ENCODE measurements at places on chromosomes 12 and 14.

DNA sequence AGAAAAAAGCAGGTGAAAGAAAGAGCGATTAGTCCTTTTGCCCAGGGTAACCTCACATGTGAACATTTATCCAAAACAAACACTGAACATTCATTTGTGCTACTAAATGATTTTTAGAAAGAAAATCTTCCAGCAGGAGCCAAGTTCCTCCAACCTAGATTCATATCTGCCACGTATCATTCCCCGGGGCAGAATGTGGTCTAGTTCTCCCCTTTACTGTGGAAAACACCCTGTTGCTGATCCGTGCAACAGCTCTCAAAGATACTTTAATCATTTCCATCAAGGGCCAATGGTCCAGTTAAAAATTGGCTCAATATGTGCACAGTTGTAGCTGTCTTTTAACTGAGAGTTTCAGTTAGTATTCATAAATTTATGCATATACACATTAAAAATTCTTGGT, 479.1 kb downstream of the ATP23 start:
- no peak for DNase-seq

GRCh38 chr12:63319386-63319785, 168.4 kb upstream of the AVPR1A start:
- DNase-seq = no peak

DNA sequence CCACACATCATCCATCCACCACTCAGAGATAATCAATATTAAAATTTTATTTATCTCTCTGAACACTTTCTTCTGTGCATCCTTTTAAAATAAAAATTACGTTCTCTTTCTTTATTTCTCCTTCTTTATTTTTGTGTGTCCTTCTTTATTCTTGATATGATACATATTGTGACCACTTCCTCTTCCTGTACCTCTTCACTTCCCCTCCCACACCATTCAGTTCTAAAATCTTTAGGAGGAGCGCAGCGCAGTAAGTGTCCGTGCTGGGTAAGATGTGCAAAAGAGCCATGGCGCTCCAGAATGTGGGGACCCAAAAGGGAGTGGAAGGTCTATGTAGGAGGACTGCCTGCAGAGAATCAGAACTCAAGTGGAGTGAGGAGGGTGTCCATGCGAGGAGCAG, 256.7 kb downstream of the ITPR2 start:
- no peak for DNase-seq

DNA sequence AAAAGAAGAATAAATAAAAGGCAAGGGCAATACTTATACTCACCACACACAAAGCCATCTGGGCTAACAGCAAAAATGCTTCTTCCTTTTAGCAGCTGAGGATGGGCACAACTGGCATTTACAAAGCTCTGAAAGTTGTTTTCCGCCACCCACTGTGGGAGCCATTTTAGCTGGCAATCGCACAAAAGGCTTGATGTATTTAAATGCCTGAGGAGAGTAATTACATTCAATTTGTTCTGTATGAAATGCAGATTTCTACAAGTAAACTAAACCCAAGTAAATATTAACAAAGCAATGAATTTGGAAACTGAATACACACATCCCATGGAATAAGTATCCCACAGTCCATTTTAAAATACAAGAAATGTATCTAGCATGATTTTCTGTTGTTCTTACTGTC, 37.5 kb downstream of the LRIG3 start:
- DNase-seq = no peak

GRCh38 chr12:113039911-113040445, 16.6 kb upstream of the DTX1 start:
- DNase-seq = no peak

- no peak for DNase-seq
Measured at GRCh38 chr12:131640525-131640924, 70.4 kb upstream of the SFSWAP start.

GRCh38 chr12:104422441-104422840, 34.3 kb upstream of the CHST11 start:
- DNase-seq = no peak

DNA sequence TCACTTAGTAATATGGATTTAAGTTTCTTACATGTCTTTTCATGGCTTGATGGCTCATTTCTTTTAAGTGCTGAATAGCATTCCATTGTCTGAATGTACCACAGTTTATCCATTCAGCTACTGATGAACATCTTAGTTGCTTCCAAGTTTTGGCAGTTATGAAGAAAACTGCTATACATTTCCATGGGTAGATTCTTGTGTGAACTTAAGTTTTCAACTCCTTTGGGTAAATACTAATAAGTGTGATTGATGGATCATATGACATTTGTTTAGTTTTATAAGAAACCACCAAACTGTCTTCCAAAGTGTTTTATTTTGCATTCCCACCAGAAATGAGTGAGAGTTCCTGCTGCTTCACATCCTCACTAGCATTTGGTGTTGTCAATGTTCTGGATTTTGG, 119.2 kb downstream of the NAV3 start:
- no peak for DNase-seq

DNA sequence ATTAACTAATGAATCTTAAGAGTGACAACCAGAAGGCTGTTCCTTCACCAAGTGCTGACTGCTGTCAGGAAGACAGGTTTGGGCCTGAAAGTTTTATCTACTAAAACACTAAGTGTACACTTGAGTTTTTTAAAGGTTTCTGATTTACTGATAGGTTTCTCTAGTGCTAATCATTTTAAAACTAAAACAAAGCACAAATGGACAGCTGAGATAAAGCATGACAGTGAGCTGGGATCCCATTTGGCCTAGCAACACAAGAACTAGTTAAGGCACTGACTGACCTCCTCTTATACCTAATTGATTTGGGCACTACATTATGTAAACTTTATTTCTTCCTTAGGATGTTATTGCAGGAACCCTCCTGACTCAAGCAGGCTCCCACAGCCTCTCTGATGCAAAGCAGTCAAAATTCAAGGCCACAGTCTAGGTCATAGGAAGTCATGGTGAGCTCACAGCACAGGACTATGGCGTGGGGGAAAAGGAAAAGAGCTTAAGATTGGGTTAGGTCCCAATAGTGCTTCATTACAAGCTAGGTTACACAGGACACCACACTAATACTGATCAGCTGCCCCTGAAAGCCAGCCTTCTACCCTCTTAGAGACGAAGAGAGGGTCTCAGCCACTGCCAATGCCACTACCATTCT, 3.5 kb downstream of the STXBP6 start:
- DNase-seq = no peak

GRCh38 chr12:82099216-82099615, 259.0 kb downstream of the CCDC59 start:
- no peak for DNase-seq

GRCh38 chr14:106518054-106518943, 991.9 kb downstream of the TMEM121 start:
- peak; percentile 49 for DNase-seq

DNA sequence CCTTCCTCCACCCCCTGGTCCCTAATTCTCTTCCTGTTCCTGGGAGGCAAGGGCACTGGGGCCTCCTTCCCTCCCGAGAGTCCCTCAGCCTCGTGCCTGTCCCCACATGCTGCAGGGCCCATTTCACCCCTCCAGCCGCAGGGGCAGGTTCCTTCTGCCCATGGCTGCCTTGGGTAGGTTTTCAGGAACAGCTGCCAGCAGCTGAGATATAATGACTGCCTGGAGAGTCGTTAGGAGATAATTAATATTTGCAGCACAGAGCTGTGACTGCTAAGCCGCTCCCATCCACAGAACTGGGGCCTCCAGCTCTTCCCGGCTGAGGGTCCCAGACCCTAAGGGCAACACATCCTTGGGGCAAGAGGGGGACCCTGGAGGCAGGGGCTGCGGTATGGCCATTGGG, 211.9 kb upstream of the LHX5 start:
- DNase-seq = no peak

GRCh38 chr12:51848841-51849735, 570 bp upstream of the FIGNL2 start:
- no peak for DNase-seq

DNA sequence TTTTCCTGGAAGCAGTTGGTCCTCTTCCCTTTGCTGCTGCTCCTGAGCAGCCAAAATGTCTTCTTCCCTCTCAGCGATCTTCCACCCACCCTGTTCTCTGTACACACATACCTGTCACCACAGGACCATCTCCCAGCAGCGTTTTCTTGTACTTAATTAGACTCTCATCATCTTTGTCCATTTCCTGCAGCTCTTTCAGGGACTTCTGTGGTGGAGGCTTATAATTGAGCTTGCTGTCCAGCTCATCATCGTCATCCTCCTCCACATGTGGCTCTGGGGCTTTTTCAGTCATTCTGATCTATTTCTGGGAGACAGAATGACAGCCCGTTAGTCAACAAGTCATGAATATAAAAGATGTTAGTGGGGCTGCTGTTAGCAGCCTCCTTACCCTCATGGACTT, 11.0 kb downstream of the ARHGDIB start:
- DNase-seq = no peak

GRCh38 chr12:66130267-66131066, at the start of gene LLPH:
Gene LLPH, minus strand, starts transcription at chr12:66130750. Its CDS starts 1,644 bp downstream, at chr12:66129106.
- DNase-seq = peak; percentile 90

DNA sequence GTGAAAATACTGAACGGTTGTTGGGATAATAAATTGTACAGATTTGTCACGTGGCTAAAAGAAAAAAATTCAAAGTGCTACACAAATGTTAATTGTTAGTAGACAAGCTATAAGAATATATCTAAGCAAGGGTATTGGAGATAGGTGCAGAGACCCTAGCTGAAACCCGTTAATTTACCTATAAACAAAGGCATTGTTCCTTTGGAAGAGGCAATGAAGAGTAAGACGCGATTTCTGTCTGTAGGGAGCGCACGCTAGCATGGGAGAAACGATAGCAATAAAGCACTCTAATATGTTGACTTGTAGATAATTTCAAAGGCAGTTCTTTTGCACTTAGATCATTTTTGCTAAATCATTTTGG, 565 bp downstream of the CCDC77 start:
- DNase-seq = no peak

- no peak for DNase-seq
Measured at GRCh38 chr14:77099425-77100167, 1.5 kb downstream of the CIPC start.

GRCh38 chr12:104167519-104168458, 29.8 kb upstream of the NFYB start:
- DNase-seq = no peak

DNA sequence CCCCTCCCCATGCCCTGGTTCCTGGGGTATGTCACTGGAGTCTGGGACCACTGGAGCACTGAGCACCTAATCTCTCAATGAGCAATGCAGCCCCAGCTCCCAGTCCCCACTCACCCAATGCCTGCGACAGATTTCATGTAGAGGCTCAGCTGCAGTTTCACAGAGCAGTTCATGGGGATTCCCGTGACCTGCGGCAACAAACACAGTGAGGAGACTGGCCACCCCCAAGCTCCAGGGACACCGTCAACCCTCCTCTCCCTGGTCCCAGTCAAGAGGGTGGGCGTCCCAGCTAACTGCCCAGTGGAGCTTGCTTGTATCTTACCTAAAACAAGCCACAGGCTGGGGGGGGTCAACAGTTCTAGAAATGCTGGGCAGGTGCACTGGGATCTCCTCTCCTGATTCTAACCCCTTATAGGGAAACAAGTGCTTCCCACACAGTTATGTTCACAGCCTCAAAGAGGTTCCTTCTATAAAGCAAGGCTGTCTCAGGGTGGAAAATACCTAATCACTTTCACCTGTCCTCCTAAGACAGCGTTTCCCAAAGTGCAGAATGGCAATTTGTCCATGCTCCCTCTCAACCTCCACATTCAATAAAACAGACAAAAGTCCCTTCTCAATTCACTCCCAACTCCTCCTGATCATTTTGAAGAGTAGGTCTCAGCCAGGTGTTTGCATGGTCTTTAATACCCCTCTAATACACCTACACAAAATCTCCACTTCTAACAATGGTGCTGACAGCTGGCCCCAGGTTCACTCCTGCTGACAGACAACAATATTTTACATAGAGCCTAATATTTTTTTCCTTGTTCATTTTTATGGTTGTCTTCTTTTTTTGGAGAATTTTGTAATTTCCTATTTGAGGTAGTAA, 68.3 kb downstream of the SCARB1 start:
- no peak for DNase-seq

GRCh38 chr12:678747-679712, 15.8 kb upstream of the NINJ2 start:
- DNase-seq = no peak

- DNase-seq = peak; percentile 3
Measured at GRCh38 chr14:42224053-42224888, 617.6 kb downstream of the LRFN5 start.

DNA sequence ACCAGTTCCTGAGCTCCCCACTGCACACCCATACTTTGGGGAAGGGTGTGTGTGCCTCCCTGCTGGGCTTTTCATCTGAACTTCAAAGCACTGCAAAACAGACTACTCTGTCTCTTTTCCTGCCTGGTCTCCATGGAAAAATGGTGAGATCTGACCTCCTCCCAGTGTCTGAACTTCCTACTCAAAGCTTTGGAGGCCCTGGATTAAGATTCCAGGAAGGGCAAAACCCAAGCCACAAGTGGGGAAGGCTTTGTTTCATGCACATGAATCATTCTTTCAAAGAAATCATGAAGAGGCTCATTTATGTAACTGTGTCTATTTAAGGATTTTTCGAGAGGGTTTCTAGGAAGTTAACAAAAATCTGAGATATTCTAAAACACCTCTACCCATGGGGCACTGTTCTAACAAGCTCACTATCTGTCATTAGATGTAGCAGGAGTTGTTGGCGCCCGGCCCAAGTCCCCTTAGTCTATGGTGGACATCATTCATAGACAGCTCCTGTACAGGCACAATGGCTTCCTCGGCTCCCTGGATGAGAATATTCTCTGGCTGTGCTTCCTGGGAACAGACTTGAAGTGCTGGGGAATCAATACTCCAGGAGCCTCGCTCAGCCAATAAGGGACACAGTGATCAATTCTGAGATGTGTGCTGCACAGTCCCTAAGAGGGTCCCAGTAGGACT, 224.0 kb downstream of the KTN1 start:
- no peak for DNase-seq

GRCh38 chr12:101743724-101744472, 4.6 kb upstream of the SYCP3 start:
- peak; percentile 48 for DNase-seq

- DNase-seq = no peak
Measured at GRCh38 chr12:55017416-55017925, 2.3 kb upstream of the NEUROD4 start.

DNA sequence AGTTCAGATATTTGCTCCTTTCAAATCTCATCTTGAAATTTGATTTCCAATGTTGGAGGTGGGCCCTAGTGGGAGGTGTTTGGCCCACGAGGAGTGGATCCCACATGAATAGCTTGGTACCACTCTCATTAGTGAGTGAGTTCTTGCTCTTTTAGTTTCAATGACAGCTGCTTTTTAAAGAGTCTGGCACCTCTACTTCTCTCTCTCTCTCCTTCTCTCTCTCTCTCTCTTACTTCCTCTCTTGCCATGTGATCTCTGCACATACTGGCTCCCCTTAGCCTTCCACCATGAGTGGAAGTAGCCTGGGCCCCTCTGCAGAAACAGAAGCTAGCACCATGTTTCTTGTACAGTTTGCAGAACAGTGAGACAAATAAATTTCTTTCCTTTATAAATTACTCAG, 25.1 kb downstream of the GPR65 start:
- DNase-seq = no peak

GRCh38 chr14:30803185-30803584, 71.2 kb upstream of the COCH start:
- DNase-seq = no peak

DNA sequence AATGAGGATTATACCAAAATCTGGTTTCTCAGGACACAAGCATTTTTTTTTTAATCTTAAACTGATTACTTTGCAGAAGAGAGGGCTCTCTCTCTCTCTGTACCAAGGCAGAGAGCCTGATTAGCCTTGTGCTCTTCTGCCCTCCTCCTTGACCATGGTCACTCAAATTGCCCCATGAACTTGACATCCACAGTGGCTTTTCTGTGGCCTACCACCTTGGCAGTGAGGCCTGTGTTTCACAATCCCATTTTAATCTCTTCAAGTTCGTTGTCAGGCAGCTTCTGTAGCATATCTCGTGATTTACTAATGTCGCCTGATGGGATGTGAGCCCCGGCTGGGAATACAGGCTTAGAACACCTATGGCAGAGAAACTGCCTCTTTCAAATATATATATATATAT, 30.7 kb upstream of the PWP1 start:
- no peak for DNase-seq
